Ovary (tissue), 10 donors: ENCODE measurements at places on chromosomes 5 and 9. TPM values are rescaled to one million over a fixed set of nuclear protein-coding genes. Genes with fewer than 3 reads are reported as not detected.

CDC20B gene
- 0.12 TPM for total RNA-seq

GRCh38 chr5:4833104-4833738, 306.9 kb upstream of the ADAMTS16 start:
- no peak for DNase-seq

DNA sequence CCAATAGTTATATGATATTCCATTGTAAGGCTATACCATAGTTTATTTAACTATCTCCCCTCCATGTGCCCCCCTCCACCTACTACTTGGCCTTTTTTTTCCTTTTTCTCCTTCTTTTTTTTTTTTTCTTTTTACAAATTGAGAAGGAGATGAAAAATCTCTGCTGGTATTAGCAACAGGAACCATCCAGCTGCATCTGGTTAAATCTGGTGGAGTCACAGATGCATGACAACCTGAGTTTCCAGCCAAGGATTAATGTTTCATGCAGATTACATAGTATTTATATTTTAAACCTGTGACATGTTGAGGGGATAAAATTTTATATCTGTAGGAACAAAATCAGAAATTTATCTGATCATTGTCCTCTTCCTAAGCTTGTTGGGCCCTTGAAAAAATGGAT, 128.5 kb upstream of the IQGAP2 start:
- no peak for DNase-seq

DNA sequence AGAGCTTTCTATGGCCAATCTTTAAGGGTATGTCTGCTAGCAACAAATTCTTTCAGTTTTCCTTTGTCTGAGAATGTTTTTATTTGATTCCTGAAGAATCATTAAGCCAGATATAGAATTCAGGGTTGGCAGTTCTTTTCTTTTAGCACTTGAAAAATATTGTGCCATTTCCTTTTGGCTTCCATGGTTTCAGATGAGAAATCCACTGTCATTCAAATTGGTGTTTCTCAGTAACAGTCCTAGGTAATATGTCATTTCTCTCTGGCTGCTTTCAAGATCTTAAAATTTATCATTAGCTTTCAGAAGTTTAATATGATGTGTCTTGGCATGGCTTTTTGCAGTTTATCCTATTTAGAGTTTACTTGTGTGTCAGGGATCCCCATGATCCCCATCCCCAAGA, 67.7 kb downstream of the TEX10 start:
- DNase-seq = no peak
